G401 (cell line): ENCODE measurements at places on chromosomes 2 and 18.

GRCh38 chr18:3213300-3214059 is 6.3 kb downstream of the MYOM1 start:
- DNase-seq, result no peak

DNA sequence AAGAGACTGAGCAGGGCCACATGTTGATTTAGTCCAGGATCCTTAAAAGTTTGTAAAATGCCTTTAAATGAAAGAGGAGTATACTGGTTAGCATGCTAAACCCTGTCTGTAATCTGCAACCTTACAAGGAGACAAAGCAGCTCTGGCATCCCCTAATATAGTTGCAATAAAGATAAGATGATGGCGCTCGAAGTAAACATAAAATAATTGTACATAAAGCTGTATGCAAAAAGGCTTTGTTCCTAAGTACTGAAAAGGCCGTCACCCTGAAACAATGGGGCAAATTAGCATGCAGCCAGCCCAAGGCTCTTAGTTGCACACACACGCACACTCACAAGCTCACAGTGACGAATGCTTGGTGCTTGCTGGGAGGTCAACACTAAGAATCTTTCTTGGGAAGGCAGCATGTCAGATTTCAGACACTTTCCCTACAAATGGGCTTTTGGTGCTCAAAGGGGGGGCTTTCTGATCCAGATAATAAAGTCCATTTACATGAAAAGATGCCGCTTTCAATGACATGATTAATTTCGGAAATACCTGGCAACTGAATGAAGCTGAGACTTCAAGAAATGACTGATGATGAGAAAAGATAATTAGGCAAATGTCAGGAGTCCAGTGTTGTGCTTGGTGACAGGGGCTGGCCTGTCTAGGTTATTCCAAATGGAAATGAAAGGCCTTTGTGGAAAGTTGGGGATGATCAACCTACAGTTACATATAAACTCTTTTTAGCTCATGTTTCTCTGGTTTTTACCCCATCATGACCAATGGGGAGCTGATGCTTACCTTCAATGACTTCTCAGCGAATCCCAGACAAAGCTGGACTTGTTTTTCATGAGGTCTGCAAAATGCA is 370.3 kb downstream of the MEIS1 start:
- DNase-seq, result no peak

GRCh38 chr2:70992945-70993853 is 1.5 kb downstream of the TEX261 start:
- no peak for DNase-seq

- DNase-seq, result no peak
Measured at GRCh38 chr2:19887510-19887909, 14.3 kb downstream of the TTC32 start.

DNA sequence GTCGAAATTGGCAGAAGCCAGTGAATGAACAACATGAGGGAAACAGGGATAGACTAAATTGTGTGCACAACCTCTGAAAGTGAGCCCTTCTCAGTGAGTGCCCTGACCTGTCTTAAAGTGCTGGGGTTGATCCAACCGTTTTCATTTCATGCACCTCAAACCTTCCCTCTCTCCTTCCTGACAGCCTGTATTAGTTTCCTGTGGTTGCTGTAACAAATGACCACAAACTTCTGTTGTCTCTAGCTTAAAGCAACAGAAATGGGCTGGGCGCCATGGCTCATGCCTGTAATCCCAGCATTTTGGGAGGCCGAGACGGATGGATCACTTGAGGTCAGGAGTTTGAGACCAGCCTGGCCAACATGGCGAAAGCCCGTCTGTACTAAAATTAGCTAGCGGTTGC is 48.8 kb upstream of the PPP1CB start:
- DNase-seq, result no peak

DNA sequence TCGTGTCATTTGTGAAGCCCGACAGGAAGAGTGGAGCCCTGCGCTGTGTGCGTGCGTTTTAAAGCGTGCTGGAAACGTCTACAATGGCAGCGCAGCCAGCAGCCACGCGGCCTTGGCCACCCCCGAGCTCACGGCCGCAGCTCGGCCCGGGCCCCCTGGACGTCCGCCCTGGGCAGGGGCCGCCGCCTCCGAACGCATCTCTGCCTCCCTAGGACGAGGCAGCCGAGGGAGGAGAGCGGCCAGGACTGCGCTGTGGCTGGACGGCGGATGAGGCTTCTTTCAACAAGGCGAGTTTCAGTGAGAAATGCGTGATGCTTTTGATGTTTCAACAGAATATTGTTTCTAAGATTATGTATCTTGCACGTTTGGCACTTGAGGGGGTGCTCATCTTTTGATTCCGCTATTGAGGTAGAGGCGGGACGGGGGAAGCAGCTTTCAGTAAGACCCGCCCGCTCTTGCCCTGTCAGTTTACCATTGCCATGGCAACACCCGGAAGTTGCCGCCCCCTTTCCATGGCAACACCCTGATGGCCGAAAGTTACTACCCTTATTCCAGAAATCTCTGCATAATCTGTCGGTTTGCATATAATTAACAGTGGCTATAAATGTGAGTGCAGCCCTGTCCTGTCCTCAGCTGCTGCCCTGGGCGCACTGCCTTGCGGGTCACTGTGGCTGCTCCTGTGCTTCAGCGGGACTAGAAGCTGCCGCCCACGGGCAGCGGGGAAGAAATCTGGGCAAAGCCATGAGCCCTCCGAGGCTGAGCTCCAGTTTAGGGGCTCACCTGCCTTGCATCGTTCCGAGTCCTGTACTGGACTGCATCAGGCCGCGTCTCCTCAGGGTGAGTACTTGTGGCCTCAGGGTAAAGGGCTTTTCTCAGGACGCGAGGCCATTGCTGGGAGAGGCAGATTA is 38.6 kb downstream of the ADNP2 start:
- DNase-seq, result peak; percentile 82

GRCh38 chr18:48126240-48126639 is 195.8 kb upstream of the SMAD2 start:
- DNase-seq, result no peak

DNA sequence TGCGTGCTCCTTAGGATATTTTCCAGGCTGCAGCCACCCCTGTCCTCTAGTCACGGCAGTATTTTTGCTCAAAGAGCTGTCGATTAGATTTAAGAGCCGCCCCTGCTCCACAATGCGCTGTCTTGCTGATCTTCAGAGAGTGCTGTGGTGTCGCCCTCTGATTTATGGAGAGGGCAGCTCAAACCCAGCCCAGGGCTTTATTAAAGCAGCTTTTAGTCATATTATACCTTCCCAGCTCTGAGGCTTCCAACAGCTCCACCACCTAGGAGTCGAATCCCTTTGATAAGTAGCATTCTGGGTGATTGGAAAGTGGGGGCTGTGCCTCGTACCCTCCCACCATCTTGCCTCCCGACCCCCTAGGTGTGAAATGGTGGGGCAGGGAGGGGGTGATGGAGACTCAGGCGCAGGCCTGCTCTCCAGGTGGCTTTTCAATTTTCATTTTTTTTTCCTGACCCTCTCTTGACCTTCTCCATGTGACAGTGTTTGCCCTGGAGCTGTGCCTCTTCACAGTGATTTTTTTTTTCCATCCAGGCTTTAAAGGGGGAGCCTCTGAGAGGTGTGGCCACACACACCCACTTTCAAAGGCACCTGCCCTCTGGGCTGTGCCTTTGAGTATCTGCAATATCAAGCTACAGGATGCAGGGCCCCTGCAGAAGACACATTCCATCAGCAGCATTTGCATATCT is 53.1 kb upstream of the NRP2 start:
- DNase-seq, result no peak

- DNase-seq, result no peak
Measured at GRCh38 chr2:230492107-230492506, 76.1 kb downstream of the SP100 start.

DNA sequence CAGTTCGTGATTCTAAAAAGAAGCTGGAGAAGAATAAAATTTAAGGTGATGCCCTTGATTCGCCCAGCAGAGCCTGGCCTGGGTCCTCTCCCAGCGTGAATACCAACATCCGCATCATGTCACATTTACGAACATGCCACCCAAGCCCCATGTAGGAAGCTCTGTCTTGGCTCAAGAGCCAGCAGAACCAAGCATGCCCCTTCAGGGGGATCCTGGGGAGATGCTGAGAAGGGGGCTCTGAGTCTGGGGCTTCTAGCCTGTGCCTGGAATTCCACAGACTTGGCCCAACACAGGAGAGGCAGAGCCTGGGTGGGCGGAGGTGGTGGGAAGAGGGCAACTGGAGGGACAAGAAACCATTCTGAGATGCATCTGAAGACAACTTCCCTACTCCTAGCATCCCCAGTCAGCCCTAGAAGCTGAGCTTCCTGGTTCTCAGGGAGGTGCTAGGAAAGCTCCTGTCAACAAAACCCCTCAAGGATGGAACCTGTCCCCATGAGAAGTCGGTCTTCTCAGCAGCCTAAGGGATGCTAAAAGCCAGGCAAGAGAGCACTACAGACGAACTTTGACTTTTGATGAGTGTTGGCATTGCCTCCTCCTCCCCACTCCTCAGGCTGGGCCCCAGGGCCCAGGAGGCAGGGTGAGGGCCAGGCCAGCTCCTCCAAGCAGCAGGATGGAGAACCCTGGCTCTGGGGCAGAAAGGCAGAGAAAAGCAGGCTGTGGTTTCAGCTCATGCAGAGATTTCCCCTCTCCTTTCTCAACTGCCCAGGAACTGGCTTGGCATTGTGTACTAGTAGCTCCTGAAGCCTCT is 57.9 kb downstream of the POLR1A start:
- DNase-seq, result no peak

DNA sequence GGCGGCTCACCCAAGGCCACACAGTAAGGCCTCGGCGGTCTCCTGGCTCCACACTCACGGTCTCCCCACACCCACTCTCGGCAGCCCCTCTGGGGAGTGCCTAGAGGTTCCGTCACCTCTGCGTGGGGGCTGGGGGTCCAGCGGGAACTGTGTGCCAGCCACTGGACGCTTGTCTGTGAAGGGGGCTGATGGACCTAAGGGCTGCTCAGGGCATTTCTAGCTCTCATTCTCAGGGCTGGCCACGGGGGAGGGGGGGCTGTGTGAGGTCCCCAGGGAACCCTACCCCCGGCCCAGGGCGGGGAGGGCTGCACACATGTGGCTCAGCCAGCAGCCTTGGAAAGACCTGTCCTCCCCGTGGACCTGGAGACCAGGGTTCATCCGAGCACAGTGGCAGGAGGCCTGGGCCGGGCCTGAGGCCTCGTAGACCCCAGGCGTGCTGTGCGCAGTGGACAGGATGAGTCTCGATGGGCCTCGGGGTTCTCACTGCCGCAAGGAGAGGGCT is 27.1 kb upstream of the ODC1 start:
- DNase-seq, result no peak

DNA sequence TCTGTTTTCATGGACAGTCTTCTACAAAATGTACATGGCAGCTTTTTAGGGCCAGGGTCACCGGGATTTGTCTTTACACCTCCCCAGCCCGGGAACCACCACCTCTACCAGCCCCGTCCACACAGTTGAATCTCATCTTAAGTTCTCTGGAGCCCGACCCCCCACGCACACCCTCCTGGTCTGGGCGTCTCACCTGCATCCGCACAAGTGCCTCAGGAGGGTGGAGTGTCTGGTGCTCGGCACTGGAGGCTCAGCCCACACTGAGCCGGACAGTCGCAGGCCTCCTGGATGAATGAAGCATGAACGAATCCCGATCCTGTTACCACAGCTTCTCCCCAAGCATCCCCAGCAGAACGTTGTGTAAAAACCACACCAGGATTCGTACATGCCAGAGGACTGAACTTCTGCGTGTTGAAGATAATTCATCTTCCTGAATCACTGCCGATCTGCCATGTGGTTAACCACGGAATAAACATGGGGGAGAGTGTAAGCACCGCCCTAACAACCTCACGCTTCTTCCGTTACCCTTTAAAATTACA is 162.0 kb downstream of the RTP5 start:
- no peak for DNase-seq

- no peak for DNase-seq
Measured at GRCh38 chr2:43420389-43420801, 175.4 kb downstream of the THADA start.

GRCh38 chr2:227150222-227150936 is 13.6 kb downstream of the COL4A4 start:
- no peak for DNase-seq

DNA sequence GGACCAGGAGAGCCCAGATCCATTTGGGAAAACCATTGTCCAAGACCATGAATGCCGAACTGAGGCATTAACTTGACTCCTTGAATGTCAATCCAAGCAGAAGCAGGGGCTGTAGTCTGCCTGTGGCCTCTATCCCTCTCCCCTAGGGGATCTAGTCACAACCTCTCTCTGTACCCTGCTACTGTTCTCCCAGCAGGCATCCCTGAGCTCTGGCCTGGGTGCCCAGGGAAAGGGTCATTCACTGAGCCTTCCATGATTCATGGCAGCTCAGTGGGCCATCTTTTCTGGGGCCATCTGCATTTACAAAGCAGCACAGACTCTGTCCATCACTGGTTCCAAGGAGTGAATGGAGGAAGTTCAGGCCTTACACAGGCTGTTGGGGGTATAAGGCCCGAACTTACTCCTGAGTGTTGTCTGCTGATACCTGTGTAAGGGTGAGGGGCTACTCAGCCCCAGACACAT is 151.8 kb downstream of the ZFP36L2 start:
- no peak for DNase-seq

GRCh38 chr2:74416778-74417177 is 4.6 kb downstream of the C2orf81 start:
- DNase-seq, result no peak

DNA sequence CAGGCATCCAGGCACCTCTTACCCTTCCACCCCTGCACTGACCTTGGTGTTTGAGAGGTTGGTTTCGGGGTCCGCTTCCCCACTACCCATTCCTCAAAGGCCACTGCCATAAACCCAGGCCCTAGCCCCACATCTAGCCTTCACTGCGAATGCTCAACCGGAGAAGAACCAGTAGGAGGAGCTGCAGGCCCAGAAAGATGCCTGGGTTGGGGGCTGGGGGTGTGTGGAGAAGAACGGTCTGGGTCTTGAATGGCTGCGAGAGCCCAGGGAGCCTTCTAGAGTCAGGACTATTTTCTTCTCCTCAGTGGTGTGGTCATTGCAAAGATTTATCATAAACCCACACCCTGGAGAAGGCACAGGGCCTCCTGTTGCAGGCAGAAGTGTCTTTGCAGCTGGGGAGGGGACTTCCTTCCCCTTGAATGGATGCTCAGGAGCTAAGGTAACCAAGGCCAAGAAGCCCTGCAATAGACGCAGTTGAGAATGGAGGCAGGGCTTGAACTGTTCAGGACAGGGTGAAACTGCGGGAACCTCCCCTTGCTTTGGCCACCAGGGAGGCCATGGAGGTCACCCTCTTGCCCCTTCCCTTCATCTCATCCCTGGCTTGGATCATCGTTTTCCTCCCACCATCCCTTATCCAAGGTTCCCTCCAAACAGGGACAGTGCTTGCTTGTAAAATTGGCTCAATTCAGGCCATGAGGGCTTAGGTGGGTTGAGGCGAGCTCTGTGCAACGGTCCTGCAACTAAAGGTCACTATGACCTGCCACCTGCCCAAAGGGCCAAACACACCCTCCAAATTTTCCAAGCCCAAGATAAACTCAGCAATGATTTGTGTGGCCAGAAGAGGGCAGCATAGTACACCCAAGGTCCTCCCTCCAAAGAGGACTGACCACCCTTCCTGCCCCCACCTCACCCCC is 20.9 kb downstream of the THNSL2 start:
- peak; percentile 5 for DNase-seq

GRCh38 chr2:161992531-161992930 is 81.5 kb downstream of the DPP4 start:
- DNase-seq, result no peak

- no peak for DNase-seq
Measured at GRCh38 chr2:224099861-224100643, 61.0 kb upstream of the SERPINE2 start.
